ENCODE measurements at places on chromosomes 2 and 18. TPM values are rescaled to one million over a fixed set of nuclear protein-coding genes. Genes with fewer than 3 reads are reported as not detected.

- DNase-seq: no peak
These were observed 1009.9 kb upstream of the NXPH2 start for GRCh38 chr2:139790136-139790535.

DNA sequence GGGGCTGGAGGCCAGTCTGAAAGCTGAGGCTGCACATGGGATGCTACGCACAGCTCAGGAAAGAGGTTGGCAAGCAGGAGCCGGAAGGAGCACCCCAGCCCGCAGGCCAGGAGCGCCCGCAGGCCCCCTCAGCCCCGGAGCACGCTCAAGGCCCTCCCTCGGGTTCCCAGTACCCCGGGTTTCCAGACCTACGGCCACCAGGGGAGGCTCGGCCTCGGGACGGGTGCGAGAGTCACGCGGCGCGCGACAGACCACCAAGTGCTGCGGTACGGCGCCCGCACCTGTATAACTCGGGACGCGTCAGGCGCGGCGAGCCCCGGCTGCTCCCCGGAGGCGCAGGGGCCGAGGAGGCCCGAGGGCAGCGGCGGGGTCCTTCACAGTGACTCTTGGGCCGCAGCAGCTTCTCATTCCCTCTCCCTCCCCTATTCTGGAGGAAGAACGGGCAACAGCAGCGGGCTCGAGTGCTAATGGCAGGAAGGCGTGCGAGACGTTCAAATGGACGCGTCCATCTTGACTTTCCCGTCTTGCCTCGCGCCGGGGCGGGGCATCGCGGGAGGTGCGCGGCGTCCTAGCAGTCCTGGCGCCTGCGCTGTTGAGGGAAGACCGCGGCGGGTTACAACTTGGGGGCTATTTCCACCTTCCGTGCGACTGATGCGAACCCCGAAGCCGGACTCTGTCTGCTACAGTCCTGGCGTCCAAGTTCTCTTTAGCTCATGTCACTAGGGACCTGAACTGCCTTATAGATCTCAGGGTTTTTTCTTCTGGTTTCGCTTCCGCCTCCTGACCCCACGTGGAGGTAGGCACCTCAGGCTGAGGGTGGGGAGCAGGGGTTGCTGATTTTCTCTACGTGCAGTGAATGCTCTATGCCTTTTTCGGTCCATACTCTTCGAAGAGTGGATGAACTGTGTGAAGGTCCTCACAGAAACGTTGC is at the start of gene ANAPC1:
TSS of gene ANAPC1 (minus strand) at position 533 of the 931 bp plus-strand sequence. CDS start 3,368 bp downstream, outside the sequence.
- peak; percentile 86 for DNase-seq

DNA sequence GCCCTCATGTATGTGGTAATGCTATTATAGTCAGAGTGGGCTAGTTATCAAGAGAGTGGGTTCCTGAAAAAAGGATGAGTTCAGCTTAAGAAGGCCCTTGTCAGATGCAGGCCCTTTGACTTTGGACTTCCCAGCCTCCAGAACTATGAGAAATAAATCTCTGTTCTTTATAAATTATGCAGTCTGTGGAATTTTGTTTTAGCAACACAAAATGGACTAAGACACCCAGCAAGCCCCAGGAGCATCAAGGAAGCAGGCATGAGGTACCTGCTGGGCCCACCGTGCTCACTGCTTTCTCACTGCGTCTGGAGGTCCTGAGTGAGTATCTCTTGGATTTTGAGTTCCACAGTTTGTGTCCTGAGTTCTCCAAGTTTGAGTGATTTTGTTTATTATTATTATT is 35.9 kb upstream of the LIPG start:
- no peak for DNase-seq

DNA sequence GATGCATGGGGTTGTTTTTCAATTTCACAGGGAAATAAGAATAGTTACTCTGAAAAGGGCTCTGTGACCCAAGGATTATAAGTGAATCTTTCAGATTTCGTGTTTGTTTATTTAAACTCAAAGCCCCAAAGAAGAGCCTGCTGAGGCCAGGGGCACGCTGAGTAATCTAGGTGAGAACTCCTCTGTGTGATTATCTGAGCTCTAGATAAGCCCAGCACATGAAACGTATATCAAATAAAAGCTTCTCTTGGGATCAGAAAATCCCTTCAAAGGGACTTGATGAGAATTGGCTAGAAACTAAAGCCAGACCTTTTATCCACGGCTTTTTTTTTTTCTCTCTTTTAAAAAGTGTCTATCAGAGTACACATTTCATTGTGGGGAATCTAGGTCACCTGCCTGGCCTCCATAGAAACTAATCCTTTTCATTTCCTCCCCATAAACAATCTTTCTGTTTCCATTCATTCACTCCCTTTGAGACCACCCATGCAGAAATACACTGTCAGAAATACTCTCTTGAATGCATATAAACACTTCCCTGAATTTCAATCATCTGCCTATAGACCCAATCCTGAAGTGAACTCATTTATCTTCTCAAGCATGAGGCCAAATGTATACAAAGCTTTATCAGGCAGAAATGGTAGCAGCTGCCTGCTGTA is 137.4 kb downstream of the RIT2 start:
- DNase-seq: peak; percentile 3

GRCh38 chr2:71995067-71995665 is 152.5 kb downstream of the CYP26B1 start:
- peak; percentile 61 for DNase-seq

DNA sequence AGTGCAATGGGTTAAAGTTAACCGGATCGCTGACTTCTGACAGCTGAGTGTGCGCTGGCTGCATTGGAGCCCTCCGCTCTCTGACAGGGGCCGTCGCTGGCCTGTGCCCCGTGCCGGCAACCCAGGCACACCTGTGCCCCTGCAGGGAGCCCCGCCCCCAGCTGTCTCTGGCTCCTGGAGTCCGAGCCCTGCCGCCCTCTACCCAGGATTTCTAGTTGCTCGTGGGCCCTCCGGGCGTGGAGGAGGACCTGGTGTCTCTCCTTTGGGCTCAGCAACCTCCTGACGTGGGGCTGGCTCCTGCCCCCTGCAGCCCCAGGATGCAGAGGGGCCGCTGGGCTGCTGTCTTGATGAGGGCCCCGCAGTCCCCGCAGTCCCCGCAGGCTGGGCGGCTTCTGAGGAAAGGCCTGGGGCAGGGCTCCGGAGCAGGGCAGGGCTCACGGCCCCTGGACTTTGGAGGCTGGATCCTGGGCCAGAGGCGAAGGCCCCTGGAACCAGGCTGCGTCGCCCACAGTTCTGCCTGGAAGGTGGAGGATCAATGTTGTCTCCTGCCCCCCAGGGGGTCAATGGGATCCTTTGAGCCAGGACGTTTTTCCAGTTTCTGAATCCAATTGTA is 172.8 kb downstream of the RNF144A start:
- DNase-seq: no peak

DNA sequence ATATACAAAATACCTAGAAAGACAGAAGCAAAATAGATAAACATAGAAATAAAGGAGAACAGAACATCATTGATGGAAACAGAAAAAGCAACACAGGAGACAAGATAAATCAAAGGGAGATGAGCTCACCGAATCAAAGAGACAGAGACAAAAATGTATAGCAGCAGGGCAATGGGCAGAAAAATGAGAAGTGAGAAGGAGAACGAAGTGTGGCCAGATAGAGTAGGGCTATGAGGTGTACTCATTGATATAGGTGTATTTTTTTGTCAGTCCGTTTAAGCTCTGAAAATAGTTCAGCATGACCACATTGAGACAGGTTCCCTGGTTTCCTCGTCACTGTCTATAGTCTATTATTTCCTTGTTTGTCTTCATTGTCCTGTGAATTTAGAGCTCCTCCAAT is 55.1 kb downstream of the SP100 start:
- no peak for DNase-seq

- DNase-seq: no peak
These were observed 58.2 kb downstream of the COPS8 start for GRCh38 chr2:237143676-237144440.

DNA sequence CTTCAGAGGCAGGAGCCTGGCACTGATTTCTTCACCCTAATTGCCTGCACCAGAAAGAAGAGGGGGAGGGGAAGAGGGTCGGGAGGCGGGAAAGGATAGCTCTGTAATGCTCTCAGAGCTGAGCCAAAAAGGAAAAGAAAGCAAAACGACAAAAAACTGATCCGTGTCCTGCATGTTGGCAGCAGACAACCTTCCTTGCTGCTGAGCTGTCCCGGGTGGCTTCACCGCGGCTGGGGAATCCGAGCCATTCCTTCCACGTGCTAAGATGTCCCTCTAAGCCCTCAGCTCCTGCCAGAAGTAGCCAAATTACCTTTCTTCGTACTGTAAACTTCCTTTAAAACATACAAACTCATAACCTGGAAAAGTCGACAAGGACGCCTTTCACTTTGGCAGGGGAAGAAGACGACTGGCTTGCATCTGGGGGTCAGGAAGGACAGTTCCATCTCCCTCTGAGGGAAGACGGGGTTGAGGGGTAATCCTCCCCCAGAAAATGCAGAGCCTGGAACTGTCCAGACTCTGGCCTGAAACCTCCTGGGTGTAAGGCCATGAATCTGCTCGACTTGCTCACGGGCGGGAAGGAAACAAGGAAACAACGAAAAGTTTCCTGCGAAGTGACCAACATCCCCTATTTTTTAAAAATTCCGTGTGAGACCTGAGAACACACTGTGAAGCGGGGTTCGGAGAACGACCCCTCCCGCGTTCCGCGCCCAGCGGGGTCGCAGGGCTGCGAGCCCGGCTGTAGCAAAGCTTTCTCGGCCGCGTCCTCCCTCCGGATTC is 7.7 kb downstream of the OTX1 start:
- no peak for DNase-seq

DNA sequence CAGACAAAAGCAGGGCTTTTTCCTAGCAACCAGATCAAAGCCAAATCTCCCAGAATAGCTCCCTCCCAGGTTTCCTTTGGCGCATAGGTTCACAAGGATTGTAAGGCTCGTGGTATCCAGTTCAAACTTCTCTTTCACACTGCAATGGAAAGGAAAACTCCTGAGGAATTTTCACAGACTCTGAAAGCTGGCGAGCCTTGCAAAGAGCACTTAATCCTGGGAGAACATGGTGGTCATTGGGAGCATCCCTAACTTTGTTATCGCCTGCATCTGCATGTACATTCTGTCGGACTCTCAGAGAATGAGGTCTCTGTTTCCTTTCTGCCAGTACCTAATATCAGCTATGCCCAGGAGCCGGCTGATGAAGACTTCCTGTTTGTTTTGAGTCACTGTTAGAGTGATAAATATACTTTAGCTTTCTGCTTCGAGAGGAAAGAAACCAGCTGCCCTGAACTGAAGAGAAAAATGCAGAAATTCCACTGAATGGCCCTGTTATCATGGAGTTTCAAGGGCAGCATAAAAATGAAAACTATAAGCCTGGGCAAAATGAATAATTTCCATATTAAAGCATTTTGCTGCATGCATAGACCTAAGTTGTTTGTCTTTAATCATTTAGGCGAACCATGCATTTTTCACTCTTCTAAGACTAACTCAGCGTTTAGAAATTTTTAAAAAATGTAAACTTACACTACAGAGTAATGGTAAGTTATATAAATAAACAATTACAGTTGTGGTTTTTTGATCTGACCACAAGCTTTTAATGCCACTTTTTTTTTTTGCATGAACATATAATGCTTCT is 76.4 kb upstream of the ZEB2 start:
- DNase-seq: peak; percentile 76

DNA sequence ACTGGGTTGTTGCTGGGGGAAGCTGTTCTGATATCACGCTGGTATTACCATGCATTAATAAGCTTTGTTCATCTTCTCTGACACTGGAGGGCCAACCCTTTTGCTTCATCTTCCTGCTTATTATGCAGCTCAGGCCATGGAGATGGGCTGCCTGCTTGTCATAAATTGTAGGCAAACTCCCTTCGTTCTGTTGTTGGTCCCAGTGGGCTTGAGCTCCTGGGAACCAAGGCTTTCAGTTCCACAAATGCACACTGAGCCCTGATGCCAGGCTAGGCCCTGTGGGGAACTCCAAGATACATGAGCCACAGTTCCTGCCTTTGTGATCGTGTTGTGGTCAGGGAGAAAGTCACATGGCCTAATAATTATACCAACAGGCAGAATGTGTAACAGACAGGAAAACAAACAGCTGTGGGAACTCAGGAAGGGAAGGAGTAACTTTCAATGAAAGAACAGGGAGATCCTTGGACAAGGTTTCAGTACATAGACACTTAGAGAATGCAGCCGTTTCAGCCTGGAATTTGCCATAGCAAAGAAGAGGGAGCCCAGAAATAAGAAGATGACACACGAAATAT is 49.0 kb upstream of the BCL2L11 start:
- DNase-seq: peak; percentile 92

- no peak for DNase-seq
These were observed 127.4 kb upstream of the SLC8A1 start for GRCh38 chr2:40579247-40579646.

DNA sequence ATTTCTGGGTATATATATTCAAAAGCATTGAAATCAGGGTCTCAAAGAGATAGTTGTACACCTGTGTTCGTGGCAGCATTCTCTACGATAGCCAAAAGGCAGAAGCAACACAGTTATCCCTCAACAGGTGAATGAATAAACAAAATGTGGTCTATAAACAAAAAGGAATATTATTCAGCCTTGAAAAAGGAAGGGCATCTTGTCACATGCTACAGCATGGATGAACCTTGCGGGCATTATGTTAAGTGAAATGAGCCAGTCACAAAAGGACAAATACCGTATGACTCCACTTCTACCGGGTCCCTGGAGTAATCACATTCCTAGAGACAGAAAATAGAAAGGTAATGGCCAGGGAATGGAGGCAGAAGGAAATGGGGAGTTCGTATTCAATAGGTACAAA is 228.8 kb downstream of the SH3BP4 start:
- DNase-seq: no peak

- DNase-seq: no peak
These were observed 377.7 kb upstream of the MYT1L start for GRCh38 chr2:2708575-2709430.

DNA sequence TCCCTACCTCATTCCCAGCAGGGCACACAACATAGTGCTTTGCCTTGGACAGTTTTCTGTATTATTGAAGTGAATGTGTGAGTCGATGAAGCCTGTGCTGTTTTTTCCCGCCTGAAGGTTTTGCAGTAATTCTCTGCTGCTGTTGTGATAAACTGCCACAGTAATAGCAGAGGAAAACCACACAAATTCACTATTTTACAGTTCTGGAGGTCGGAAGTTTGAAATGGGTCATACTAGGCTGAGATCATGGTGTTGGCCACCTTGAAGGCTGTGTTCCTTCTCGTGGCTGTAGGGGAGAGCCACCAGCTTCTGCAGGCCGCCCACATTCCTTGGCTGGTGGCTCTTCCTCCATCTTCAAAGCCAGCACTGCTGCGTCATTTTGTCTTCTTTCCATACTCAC is 678 bp upstream of the SLC16A14 start:
- DNase-seq: no peak

DNA sequence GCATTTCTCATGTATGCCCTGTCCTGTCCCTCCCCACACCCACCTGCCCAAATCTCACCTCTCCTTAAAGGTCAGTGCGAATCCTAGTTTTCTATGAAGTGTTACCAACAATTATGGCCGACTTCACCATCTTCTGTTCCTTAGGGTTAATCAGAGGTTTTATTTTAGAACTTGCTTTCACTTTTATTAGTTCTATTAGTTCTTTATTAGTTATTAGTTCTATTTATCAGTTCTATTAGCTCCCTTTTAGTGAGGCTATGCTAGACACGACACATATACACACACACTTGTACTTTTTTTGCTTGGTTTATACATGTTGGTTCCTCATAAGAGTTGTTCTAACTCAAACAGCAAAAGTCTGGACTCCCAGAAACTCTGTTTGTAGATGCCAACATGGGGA is 176.8 kb upstream of the MSH6 start:
- no peak for DNase-seq

Gene SATB2
- total RNA-seq: 7.8 TPM

Gene TRPM8
- total RNA-seq: 1.9 TPM

Gene CHRNA1
- total RNA-seq: not detected

Gene CCDC121
- 1.4 TPM for total RNA-seq

Gene TWIST2
- total RNA-seq: 24.7 TPM

Gene LRRTM1
- not detected for total RNA-seq

Gene GRB14
- not detected for total RNA-seq

Gene SALL3
- not detected for total RNA-seq

Gene DNAH7
- total RNA-seq: 0.64 TPM
